ENCODE measurements at places on chromosomes 6 and 20.

DNA sequence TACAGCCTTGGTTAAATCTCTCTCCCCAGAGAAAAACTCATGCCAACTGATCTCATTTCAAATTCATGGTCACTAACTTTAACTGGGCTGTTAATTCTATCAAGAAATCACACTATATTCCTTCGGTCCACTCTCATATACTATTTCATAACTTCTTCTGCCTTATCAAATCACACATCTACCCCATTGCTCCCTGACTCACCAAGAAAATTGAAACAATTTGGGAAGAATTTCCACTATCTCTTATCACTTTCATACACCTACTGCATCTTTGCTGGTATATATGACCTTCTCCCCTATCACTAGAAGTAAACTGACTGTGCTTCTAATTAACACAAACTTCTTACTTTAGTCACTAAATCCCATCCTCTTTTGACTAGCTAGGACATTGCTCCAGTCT is 102.3 kb downstream of the FILIP1 start:
- no peak for DNase-seq

GRCh38 chr20:44646641-44647274 is 4.7 kb downstream of the ADA start:
- DNase-seq: no peak

DNA sequence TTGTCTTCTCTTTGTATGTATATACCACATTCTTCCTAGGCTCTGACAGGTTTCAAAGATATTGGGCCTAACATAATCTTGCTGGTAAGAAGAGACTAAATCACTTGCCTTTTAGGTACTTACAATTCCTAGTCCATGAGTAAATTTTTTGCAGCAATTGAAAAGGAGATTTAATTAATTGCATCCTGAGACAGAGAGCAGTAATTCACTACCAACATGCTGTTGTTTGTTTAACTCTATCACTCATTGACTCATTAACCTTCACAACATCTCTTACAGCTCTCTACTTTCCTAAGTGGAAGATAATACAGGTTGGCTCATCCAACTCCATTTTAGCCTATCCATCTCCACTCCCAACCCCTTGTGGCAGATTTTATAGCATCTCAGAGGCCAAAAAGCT is 280.4 kb downstream of the ALDH8A1 start:
- DNase-seq: no peak

DNA sequence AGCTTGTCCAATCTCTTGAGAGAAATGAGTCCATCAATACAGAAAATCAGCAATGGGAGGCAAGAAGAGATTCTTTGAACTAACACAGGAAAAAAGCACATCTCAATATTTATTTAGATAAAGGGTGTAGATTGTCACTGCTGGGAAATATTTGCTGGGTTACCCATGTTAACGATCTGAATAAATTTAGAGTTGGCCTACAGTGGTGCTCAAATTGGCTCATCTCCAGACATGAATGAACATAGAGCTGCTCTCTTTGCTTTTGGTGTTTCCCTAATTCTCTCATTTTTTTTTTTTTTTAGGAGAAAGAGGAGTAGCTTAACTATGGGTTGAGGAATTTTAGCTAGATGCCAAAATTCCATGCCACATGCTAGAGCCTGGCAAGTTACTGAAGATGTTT is 471.2 kb downstream of the PKHD1 start:
- DNase-seq: no peak

DNA sequence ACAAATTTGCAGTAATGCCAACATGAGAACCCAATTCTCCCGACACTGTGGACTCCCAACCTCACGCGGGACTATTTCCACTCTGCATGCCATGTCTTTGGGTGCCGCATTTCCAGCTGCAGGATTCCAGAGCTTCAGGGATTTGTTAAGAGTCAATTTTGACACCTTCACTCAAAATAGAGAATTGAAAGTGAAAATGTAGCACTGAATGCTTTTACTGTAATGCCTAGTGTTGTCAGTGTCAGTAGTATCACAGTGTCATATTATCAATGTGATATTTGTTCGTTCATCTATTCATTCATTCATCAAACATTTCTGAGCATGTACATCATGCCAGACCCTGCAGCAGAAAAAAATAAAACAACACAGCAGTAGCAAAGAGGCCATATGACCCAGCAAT is 13.4 kb upstream of the FAM50B start:
- no peak for DNase-seq

DNA sequence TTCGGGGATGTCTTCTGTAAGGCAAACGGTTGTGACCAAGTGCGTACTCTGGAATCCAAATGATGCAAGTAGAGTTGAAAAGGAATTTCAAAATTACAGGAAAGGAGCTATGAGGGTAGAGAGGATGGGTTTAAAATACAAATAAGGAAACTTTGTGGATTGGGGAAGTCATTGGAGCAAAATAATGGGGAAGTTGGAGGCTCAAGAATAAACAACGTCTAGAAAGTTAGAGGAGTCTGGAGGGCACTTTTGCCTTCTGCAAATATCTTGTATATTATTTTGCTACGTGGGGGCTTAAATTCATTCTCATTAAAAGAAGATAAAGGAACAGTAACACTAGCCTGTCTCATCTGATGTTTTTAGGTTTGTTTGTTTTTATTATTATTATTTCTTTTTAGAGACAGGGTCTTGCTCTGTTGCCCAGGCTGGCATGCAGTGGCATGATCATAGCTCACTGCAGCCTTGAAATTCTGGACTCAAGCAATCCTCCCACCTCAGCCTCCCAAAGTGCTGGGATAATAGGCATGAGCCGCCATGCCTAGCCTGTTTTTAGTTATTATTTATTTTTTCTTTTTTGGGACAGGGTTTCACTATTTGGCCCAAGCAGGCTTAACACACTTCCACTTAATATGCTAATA is 55.0 kb upstream of the TNFAIP3 start:
- DNase-seq: no peak

DNA sequence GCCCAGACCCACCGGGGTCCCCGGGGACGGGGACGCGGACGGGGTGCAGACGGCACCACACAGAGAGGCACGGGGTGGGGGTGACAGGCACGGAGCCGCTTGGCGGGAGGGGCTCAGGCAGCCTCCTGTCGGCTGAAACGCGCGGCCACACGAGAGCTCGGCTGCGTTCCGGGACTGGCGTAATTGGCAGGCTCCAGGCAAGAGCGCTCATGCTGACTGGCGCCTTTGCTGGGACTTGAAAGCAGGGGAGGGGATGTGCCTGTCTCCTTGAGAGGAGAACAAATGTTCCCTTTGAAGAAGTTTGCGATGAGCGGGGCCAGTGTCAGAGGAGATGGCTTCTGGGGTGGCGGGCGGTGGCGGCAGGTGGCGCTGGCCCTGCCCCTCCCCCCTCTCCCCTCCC is 25.8 kb downstream of the BHLHE23 start:
- no peak for DNase-seq

DNA sequence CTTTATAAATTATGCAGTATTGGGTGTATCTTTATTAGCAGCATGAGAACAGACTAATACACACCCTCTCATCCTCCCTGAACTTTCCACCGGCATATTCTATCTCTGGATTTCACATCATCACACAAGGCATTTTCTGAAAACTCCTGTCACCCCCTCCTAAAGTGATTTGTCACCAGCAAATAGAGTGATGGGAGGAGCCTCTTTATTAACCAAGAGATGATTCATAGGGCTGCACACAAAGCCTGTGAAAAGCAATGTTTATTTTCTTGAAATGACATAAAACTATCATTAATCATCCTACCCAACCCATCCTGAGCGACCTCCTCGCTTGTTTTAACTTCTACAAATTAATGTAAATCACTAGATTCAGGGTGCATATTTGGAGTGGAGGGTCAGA is 394.7 kb upstream of the SULF2 start:
- no peak for DNase-seq

GRCh38 chr6:44472250-44472945 is 84.9 kb downstream of the CDC5L start:
- no peak for DNase-seq

DNA sequence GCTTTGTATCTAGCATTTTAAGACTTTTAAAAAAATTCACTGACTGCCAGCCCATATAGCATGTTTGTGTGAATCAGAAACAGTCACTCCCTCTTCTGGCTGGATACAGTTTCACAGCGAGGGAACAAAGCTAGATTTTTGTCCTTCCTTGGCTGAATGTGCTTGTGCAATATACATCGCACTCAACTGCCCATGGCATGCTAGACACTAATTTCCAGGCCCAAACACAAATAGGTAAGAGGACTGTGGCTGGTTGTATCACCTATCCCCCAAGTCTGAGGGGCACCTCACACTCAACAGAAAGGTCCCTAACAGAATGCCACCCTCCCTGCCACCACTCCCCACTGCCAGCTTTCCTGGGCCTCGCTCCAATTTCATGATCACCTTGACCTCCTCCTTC is 16.2 kb upstream of the BLCAP start:
- no peak for DNase-seq
